Hippocampal formation (tissue), 2 donors: ENCODE measurements at places on chromosomes 12 and 14.

DNA sequence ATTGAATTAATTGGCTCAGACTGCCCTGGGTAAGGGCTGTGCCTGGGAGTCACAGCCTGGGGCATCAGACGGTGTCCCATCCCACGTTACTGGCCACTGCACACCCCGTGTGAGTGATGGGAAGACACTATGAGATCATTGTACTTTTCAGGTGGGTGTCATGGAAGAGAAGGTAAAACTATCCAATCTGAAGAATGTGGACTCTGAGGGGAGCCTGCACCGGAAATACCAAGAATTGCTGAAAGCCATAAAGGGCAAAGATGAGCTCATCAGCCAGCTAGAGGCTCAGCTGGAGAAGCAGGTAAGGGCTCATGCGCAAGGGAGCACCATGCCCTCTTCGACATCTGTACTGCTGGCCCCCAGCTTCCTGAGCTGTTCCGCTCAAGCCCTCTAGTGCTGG is 24.0 kb downstream of the PLEKHH1 start:
- no peak for DNase-seq

DNA sequence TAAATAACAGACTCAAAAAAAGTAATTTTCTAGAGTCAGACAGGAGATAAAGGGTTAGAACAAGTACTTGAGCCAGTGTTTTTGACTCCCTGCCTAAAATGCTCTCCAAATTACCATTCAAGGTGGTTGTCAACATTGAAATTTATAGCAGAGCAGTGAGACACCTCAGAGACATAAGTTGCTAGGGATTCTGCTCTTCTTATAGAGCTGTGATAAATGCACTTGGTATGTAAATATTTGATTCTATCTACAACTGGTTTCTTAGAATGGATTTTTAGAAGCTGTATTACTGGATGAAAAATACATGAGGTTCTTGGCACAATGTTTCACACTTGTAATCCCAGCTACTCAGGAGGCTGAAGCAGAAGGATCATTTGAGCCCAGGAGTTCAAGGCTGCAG is 83.9 kb upstream of the OSBPL8 start:
- no peak for DNase-seq

DNA sequence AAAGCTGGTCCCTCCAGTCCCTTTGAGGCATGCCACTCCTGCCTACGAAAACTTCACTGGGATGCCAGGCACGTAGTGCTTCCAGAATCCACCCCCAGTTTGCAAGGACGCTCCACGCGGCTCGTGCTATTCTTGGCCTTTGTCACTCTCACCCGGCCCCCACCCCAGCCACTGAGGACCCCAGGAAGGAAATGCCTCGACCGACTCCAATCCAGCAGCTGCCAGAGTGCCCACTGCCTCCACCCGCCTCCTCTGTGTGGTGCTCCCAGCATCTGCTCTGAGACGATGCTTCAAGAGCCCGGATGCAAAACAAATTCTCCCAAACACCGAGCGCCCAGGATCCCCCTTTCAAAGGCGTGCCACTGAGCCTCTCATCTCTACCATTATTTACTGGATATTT is 123.9 kb downstream of the RFLNA start:
- DNase-seq: no peak

DNA sequence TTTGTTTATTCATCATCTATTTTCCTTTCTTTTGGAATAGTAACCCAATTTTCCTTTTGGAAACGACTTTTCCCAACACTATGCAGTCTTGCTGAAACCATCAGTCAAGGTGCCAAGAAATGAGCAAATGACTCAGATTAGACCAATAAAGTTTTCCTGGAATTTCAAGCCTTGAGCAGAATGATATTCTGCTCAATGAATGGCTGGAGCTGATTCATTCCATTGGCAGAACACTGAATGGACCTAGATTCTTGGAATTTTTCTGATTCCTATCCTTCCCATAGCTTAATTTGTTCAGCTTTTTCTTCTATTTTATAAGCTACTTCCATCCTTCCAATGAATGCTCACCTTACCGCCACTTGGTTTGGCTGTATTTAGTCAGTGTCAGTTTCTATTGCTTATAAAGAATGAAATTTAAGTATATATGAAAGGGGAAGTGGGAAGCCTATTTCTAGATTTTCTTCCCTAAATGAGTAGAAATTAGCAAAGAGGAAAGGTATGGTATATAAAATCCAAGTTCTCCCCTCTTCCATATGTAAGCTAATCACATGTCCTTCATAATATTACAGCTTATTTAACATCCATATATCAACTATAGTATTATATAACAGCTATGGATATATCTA is 89.0 kb downstream of the C14orf39 start:
- DNase-seq: no peak

DNA sequence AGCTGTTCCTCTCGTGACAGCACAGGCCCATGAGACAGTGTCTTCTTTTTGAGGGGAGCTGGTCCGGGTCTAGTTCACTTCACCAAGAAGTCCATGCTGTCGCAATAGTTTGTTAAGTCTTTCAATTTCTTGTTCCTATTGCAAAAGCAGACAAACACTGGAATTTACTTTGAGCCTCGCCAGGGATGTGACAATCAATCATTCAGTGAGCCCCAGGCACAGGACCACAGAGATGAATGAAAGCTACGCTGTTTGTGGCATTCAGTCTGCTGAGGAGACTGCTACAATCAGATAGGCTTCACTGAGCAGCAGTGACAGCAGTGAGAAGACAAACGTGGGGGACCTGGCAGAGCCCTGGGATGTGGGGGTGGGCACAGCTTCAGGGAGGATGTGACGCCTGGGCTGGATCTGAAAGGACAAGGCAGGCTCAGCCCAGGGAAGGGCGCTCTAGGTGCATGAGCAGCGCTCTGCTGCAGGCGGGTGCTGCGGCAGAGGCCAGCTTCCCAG is 35.5 kb downstream of the TCTN1 start:
- no peak for DNase-seq
